Uterine smooth muscle cell (primary cell): ENCODE measurements at places on chromosomes 16 and 17. TPM values are rescaled to one million over a fixed set of nuclear protein-coding genes. Genes with fewer than 3 reads are reported as not detected.

Gene TBC1D3I
- 0.33 TPM in 1 of 2 replicates, not detected in the other for total RNA-seq

Gene KRT12
- under 0.01 TPM in 1 of 2 replicates, not detected in the other for total RNA-seq

Gene NUDT7
- 4.7 and 11.2 TPM in 2 replicates for total RNA-seq

Gene CASKIN1
- 0.12 and 0.33 TPM in 2 replicates for total RNA-seq

Gene TSPAN10
- total RNA-seq: 1.3 and 4.0 TPM in 2 replicates

Gene TMIGD1
- total RNA-seq: not detected in 2 replicates

Gene TNFRSF13B
- not detected in 2 replicates for total RNA-seq

Gene SLC35G3
- not detected in 2 replicates for total RNA-seq

Gene DHX58
- 10.3 and 17.4 TPM in 2 replicates for total RNA-seq

Gene TP53TG3B
- total RNA-seq: not detected in 2 replicates

Gene PNPO
- total RNA-seq: 18.4 and 31.6 TPM in 2 replicates

Gene SMIM36
- not detected in 2 replicates for total RNA-seq

Gene CTRB2
- not detected in 2 replicates for total RNA-seq

Gene HSD11B2
- total RNA-seq: 0.37 TPM in 1 of 2 replicates, not detected in the other

Gene HSF5
- total RNA-seq: not detected in 2 replicates

Gene NPIPB13
- 0.33 and 0.75 TPM in 2 replicates for total RNA-seq

Gene HBM
- not detected in 2 replicates for total RNA-seq

Gene ABCC12
- total RNA-seq: under 0.01 TPM in 1 of 2 replicates, not detected in the other

Gene AOC2
- 0.33 and 0.75 TPM in 2 replicates for total RNA-seq

Gene KRTAP16-1
- total RNA-seq: not detected in 2 replicates

Gene GHDC
- total RNA-seq: 13.3 and 16.5 TPM in 2 replicates

Gene CETP
- not detected in 2 replicates for total RNA-seq

Gene MYH8
- under 0.01 TPM in 1 of 2 replicates, not detected in the other for total RNA-seq

Gene DBNDD1
- total RNA-seq: 0.75 and 1.4 TPM in 2 replicates

Gene KRTAP4-3
- not detected in 2 replicates for total RNA-seq

Gene TEN1
- total RNA-seq: 16.5 and 18.2 TPM in 2 replicates

Gene DNAJA3
- 70.9 and 73.8 TPM in 2 replicates for total RNA-seq

Gene TMEM98
- 88.8 and 143 TPM in 2 replicates for total RNA-seq

Gene HS3ST6
- total RNA-seq: not detected in 2 replicates

Gene KCTD13
- total RNA-seq: 13.2 and 14.3 TPM in 2 replicates

Gene PLXDC1
- total RNA-seq: 0.11 TPM in 1 of 2 replicates, not detected in the other

Gene NHERF2
- 12.1 and 17.7 TPM in 2 replicates for total RNA-seq

Gene CCL5
- total RNA-seq: not detected in 2 replicates

Gene FLII
- total RNA-seq: 445 and 453 TPM in 2 replicates

Gene SPECC1
- total RNA-seq: 13.1 and 21.2 TPM in 2 replicates

Gene IGSF6
- under 0.01 TPM in 1 of 2 replicates, not detected in the other for total RNA-seq

Gene AIPL1
- not detected in 2 replicates for total RNA-seq

Gene MAPT
- total RNA-seq: 0.33 and 0.75 TPM in 2 replicates
